ENCODE measurements at places on chromosomes 16 and 17. TPM values are rescaled to one million over a fixed set of nuclear protein-coding genes. Genes with fewer than 3 reads are reported as not detected.

NPTX1 gene
- total RNA-seq: 8.0 TPM

HCRT gene
- total RNA-seq: not detected

TTLL6 gene
- total RNA-seq: not detected

MPHOSPH6 gene
- total RNA-seq: 32.1 TPM

CLEC18A gene
- total RNA-seq: 0.61 TPM

KRTAP4-5 gene
- total RNA-seq: not detected

CCL4 gene
- total RNA-seq: 66.7 TPM

HOXB4 gene
- 7.8 TPM for total RNA-seq

SMIM22 gene
- not detected for total RNA-seq

NOS2 gene
- not detected for total RNA-seq

MYH13 gene
- not detected for total RNA-seq

TAT gene
- total RNA-seq: not detected

LLGL2 gene
- total RNA-seq: 15.7 TPM

PSMB3 gene
- total RNA-seq: 303 TPM

PDILT gene
- not detected for total RNA-seq

ZNF385C gene
- 0.18 TPM for total RNA-seq

ZNF287 gene
- total RNA-seq: 4.8 TPM

MYH8 gene
- total RNA-seq: not detected

AMFR gene
- 48.9 TPM for total RNA-seq

TBC1D3K gene
- not detected for total RNA-seq

HAS3 gene
- total RNA-seq: 0.47 TPM

KIF2B gene
- not detected for total RNA-seq

SLC47A1 gene
- not detected for total RNA-seq

TERB1 gene
- not detected for total RNA-seq

HAP1 gene
- total RNA-seq: 0.15 TPM

FBXW10B gene
- 0.30 TPM for total RNA-seq

ERBB2 gene
- 4.7 TPM for total RNA-seq

PLLP gene
- total RNA-seq: not detected

GNAO1 gene
- 1.5 TPM for total RNA-seq

SLC35G6 gene
- not detected for total RNA-seq

PABPN1L gene
- total RNA-seq: not detected

All from activated CD8-positive, alpha-beta memory T cell treated with anti-CD3 and anti-CD28 coated beads, Interleukin-2, amount 10 ng/mL, durations not matched to agents 7 days and 5 days (primary cell).